ENCODE measurements at places on chromosomes 2 and 18.
A peak's percentile ranks its signal among the peaks of the same experiment; 100 is the strongest.

GRCh38 chr2:134041877-134042276 lies 212.0 kb upstream of the MGAT5 start:
- DNase-seq: no peak

- peak; percentile 34 for DNase-seq
Observed at GRCh38 chr2:49616800-49617199, 462.5 kb upstream of the FSHR start.

DNA sequence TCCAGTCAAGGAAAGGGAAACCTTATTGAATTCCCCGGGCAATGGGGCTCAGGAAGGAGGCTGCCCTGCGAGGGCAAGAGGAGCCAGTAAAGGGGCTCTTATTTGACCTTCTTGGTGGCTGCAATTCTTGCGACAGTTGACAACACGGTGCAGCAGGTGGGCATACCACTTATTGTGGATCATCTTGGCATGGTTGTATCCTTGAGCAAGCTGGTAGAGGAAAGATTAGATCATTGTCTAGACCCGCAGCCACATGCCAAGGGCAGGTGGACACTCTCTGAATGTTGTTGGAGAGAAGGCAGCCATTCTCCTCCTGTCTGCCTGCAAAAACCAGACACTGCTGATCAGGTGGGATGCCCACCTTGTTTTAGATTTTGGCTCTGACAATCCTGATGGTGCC lies 170.2 kb upstream of the CHST9 start:
- no peak for DNase-seq

DNA sequence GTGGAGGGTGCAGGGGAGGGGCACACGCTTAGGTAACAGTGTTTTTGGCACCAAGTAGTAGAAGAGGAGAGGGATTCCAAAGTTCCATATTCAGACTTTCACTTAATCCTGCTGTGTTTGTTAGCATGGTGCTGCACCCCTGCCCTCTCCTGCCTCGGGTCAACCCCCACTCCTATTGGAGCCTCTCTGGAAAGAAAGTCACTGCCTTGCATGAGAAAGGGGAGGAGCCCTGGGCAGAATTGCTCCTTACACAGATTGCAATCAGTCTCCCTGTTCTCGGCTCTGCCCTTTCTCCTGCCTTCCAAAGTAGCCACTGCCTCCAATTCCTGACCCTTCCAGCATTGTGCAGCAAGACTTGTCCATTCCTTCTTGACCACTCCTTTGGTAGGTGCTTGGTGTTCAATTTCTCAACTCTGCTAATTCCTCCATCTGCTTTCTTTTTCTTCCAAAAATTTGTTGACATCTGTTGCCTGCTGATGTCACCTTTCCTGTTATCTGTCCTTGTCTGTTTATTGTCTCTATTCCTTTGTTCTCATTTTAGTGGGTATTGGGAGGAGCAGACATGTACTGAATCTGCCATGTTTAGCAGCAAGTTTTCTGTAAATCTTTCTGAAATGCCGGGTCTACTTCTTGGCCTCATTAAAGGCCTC lies 225.4 kb downstream of the LOXHD1 start:
- DNase-seq: no peak

GRCh38 chr2:44441200-44441599 lies 79.5 kb downstream of the CAMKMT start:
- no peak for DNase-seq

GRCh38 chr2:160220545-160221009 lies 20.5 kb upstream of the ITGB6 start:
- DNase-seq: no peak

GRCh38 chr2:59000796-59001195 lies 759.7 kb upstream of the FANCL start:
- no peak for DNase-seq

DNA sequence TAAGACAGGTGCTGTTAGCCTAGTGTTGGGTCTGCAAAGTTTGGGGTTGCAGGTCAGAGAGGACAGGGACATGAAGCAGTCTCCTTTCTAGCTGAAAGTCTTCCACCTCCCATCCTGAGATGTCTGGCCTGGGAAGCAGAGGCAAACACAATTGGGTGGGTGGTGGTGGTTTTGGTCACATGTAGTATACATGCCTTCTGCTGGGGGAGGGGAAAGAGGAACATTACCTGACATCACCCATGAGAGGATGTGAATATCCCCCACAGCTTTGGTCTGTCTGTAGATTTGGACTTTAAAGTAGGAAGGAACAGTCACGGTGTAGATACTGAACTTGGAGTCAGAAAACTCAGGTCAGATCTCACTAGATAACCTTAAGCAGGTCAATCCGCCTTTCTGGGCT lies 4.6 kb upstream of the DNAJC5G start:
- no peak for DNase-seq

- DNase-seq: no peak
Observed at GRCh38 chr2:134081238-134081938, 172.5 kb upstream of the MGAT5 start.

DNA sequence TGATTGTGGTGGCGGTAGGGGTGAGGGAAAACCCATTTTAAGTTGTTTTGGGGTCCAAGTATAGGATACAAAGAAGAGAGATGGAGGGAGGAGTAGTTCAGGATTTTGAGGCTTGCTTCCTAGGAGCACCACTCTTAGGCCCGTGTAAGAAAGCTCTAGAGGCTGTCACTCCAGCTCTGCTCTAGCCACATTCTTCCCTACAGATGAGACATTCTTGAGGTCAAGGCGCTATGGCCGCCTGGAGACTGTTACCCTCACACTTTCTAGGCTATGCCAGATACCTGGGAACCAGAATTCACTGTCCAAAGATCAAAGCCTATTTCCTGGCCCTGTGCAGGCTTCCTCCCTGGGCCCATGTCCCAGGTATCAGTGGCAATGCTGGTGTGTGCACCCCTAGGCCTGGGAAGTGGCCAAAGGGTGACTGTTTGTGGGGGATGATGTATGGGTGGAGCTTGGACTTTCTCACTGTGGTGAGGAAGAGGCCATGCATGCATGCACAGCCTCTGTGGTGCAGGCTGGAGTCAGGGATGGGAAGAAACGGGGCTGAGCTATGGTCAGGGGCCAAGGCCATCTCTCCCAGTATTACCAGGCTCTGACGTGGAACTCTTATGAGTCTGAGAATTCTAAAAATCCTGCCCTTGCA lies 7.0 kb upstream of the TTL start:
- DNase-seq: no peak

- DNase-seq: peak; percentile 4
Observed at GRCh38 chr2:26176279-26176615, 3.4 kb downstream of the GAREM2 start.

DNA sequence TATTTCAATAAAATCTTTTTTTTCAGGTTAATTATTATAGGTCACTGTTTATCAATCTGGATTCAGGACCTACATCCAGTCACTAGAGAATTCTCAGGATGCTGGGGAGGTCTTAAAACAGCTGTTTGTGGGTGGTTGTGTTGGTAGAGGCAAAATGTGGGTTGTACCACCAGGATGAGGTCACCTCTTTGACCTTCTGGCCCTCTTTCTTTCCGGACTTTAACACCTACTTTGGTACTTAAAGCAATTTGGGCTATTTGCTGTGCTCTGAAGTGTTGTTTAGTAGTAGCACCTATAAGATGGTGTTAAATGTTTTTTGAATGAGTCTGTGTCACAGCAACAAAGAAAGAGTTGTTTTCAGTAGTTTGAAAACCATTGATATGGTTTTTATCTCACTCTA lies 14.6 kb downstream of the EML4 start:
- DNase-seq: no peak

- DNase-seq: no peak
Observed at GRCh38 chr2:95234286-95234785, 27.0 kb downstream of the ZNF892 start.

DNA sequence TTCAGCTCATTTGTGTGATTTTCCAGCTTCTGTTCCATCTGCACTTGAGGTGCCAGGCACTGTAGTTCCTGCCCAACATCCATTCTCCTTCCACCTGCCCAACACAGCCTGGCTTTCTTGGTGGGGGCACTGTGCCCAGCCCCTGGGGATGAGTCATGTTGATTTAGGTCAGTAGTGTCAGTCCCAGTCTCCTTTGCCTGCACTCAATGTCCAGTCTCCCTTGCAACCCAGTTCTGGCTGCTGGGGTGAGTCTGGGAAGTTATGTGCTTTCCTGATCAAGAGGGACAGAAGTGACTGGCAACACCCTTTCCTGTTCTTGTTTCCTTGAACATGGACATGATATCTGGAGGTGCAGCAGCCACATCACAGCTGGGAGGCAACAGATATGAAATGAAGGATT lies 1.5 kb upstream of the ASB18 start:
- no peak for DNase-seq

- DNase-seq: no peak
Observed at GRCh38 chr2:6441800-6442199, 423.9 kb downstream of the CMPK2 start.

- peak; percentile 15 for DNase-seq
Observed at GRCh38 chr2:212520340-212520739, 18.3 kb downstream of the ERBB4 start.

DNA sequence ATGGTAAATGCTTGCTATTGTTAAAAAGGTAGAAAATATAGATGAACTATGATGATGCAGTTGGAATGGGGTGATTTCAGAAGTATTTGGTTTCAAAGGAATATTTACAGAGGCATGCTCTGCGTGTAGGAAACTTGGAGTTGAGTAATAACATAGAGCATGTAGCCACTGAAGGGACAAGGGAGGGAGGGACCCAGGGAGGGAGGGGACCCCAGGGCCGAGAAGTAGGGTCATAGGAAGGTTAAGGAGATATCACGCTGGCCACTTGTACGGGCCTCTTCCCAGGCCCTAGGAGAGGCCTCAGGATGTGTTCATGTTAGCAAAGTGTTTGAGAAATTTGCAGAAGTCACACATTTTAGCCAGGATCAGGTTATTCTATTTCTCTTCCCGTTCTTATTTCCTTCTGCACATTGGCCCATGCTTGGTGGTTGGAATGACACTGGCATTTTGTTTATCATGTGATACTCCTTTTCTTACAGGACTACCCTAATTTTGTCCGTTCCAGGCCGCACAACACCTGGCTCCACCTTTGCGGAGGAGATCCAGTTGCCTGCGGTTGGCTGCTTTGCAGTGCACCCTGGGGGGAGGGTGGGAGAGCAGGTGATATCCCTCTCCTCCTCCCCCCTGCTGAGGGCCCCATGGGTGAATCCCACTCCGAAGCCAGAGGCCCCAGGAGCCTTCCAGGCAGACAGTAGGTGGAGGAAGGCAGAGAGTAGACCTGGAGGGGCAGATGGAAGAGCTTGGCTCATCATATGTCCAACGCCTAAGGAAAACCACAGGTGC lies 16.9 kb upstream of the ACKR3 start:
- no peak for DNase-seq

- DNase-seq: no peak
Observed at GRCh38 chr2:64410671-64411070, 43.3 kb upstream of the LGALSL start.

DNA sequence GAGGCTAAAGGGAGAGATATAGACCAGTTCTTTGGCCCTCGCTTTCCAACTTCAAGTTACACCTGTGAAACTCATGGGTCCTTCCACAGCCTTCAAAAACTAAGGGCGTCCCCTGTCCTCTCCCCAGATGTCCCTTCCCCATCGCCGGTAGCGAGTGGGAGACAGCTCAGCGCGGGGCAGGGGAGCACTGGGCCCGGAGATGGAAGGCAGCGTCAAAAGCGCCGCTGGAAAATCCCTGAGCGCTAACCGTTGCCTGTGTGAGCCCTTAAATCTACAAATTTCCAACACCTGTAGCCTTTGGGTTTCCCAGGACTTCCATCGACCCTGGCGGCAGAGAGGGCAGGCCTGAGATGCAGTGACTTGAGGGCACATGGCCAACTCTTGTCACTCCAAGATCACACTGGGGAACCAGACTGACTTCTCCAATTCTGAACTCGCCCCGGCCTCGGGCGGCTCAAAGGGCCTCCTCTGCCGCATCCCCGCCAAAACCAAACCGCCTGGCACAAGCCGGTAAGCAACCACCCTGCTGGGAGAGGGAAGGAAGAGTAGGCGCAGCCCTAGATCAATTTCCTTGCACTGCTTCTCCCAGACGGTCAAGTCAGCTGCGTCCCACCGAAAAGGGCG lies 879 bp upstream of the EPAS1 start:
- DNase-seq: no peak

DNA sequence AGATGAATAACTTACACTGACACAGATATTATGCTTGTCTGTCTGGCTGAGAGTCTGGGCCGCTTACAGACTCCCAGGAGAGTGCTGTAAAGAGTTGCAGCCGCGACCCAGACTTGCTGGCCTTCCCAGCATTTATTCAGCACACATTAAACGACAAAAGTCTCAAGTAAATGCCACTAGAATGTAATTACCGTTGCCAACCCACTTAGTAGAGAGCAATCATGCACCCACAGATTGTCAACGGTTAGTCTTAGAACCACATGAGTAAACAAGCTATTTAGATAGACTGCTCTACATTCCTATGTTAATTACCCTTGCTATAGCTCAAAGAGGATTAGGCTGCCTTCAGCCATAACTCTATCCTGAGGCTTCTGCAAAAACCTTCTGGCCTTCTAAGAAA lies 47.8 kb upstream of the C2orf74 start:
- DNase-seq: no peak

- no peak for DNase-seq
Observed at GRCh38 chr2:196502386-196502785, 137.1 kb upstream of the CCDC150 start.

GRCh38 chr2:235267251-235267650 lies 226.6 kb upstream of the AGAP1 start:
- no peak for DNase-seq

DNA sequence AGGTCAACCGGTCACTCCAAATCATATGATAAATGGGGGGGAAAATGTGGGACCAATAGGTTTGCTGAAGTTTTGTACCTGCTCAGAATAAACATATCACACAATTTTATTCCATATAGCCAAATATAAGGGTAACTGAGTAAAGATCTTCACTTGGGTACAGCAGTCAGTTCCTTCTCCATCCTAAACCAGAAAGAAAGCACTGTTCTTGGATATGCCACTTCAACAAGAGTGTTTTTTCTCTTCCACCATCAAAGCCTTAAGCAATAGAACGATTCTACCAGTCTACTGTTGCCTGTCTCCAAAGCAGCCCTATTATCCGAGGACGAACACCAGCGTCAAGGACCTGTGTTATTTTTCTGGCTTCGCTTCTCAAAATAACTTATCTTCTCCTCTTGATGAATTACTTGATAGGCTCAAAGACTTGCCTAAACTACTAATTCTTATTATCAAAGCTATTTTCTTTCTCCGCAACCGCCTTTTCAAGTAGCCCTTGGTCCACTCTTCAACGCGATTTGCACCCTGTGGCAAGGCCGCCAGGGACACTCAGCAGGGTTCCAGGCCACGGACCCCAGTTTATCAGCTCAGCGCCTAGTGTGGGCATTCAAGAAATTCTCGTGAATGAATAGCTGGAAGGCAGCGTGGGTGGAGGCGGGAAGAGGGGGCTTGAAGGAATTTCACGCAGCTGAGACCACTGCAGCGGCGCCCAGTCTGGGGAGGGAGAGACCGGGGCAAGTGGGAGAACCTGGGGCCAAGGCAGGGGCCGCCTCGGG lies 646 bp downstream of the ALS2 start:
- DNase-seq: peak; percentile 47
